ENCODE measurements at places on chromosomes 7 and 10.

GRCh38 chr7:20064974-20065862, 152.0 kb downstream of the MACC1 start:
- DNase-seq: no peak

- no peak for DNase-seq
Measured at GRCh38 chr7:98423043-98423442, 22.2 kb upstream of the BAIAP2L1 start.

DNA sequence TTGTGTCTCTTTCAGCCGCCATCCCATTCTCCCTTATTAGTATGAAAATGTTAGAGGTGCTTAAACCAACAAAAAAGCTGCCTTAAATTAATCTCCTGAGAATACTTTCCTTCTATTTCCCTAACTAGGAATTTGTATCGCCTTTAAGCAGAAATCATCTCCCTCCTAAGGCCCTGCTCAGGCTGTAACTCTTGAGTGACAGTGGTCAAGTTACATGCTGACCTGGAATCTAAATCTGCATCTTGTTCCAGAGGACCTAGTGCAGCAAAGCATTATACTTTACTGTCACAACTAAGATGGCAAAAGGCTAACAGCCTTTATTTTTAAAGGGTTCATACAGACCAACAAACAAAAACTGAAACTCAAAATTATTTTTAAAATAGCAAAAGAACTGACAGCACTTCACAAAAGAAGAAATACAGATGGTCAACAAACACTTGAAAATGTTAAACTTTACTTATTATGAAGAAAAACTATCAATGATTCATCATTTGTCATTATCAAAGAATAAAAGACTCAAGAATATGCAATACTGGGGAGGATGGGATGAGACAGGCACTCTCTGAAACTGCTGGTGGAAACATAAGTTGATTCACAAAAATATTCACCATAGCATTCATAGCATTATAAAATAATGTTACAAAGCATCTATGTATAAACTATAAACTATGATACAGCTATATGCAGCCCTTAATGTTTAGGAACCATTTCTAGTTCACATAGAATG, 11.0 kb downstream of the CYREN start:
- DNase-seq: no peak

- no peak for DNase-seq
Measured at GRCh38 chr7:101576998-101577397, 52.1 kb downstream of the MYL10 start.

- no peak for DNase-seq
Measured at GRCh38 chr10:71383972-71384687, 12.6 kb upstream of the CDH23 start.

- DNase-seq: no peak
Measured at GRCh38 chr10:103547391-103547946, 54.0 kb downstream of the NEURL1 start.

GRCh38 chr7:36208426-36208825, 55.4 kb downstream of the EEPD1 start:
- no peak for DNase-seq

DNA sequence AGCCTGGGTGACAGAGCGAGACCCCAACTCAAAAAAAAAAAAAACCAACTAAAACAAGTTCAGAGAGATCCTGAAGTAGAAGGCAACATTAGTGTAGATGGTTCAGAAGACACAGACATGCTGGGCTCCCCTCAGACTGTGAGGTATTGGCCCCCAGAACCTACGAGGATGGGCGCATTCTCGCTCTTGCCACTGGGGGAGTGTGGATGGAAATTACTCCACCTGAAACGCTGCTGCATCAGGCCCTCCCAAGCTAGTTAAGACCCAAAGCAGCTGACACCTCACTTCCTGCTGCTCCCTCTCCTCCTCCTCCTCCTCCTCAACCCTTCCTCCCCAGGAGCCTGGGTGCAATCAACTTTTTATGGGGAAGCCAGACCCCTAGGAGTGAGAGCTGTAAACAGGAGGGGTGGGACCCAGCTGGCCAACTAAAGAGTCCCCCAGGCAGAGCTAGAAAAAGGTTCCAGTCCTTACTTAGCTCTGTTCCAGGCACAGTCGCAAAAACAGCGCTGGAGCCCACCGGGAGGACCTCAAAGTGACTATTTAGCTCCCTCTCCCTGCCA, 7.4 kb downstream of the SH3PXD2A start:
- DNase-seq: no peak

DNA sequence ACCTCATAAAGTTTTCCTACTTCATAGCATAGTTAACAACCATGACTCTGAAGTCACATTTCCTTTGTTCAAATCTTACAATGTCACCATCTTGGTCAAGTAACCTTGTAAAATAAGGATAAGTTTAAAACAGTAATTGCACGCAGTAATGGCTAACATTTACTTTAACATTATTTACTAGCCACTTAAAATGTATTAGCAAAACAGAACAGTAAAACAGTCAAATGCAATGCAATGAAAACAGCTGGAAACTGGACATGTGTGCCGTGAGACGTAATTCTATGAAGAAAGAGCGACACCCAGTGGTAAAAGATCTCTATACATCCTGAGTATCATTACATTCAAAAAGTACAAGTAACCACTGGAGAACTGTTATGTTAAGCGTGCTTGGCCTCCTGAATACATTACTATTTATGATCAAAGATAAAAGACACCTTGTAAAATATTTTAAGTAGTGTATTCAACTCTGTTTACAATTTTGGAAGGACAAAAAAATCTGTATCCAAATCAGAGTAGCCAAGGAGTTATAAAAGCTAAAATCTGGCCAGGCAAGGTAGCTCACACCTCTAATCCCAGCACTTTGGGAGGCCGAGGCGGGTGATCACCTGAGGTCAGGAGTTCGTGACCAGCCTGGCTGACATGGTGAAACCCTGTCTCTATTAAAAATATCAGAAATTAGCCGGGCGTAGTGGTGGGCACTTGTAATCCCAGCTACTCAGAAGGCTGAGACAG, 27.2 kb downstream of the ATE1 start:
- peak; percentile 38 for DNase-seq

DNA sequence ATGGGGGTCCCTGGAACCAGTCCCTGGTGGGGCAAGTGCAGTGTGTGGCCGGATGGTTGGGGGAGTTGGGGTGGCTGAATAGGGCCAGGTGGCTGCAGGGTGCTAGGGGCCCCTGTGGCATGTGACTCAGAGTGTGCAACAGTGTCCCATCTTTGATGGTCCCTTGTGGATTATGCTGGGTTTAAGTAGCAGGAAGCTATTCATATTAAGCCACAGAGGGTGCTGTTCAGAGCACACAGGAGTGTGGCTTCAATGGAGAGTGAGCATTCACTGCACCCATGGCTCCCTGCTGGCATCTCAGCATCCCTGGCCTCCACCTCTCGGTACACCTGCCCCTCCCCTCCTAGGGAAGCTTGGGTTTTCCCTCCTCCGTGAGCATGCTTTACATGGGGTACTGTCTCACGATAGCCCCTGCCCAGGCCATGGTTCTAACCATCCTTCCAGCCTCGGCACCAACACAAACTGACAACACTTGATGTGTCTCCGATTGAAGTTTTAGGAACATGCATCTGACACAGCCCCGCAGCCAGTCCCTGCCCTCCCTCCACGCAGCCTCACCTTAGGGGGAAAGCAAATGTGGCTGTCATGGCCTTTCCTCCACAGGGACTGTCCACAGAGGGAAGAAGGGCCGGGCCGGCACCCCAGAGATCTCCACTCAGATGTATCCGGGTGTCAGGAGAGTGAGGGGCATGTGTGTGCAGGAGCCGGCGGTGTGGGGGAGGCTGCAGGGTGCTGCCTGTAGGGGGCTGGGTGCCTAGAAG, 30.4 kb upstream of the PPIF start:
- DNase-seq: no peak

DNA sequence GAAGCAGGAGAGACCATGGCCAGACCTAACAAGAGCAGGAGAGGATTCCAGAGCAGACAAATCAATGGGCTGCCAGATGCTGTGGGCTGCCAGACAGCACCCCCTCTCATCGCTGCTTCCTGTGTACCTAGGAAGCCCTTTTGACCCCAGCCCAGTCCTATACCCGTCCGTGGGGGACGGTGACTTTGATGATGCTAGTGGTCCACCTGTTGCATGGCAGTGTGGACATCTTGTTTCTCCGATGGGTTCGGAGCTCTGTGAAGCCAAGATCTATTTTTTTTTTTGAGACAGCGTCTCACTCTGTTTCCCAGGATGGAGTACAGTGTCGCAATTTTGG, 18.2 kb upstream of the GDI2 start:
- no peak for DNase-seq

- no peak for DNase-seq
Measured at GRCh38 chr7:34041707-34042106, 136.4 kb downstream of the BMPER start.

- DNase-seq: no peak
Measured at GRCh38 chr10:43056568-43057011, 20.3 kb upstream of the RET start.

- DNase-seq: no peak
Measured at GRCh38 chr10:62224606-62225005, 44.0 kb downstream of the RTKN2 start.

DNA sequence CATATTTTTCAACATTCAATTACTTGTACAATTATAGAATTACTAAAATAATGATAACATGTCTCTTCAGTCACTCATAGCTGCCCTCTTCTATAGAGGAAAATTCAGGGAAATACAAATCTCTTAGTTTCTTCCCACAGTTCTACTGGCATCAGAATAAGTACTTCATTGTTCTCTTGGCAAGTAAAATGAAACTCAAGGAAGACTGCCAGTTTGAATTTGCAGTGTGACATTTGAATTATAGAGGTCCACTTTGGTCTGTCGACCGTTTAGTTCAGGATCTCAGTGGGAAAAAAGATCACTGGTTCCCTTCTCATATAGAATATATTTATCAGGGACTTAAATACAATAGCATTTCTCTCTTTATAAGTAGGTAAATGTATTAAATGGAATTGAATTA, 114.5 kb downstream of the PON1 start:
- DNase-seq: no peak

DNA sequence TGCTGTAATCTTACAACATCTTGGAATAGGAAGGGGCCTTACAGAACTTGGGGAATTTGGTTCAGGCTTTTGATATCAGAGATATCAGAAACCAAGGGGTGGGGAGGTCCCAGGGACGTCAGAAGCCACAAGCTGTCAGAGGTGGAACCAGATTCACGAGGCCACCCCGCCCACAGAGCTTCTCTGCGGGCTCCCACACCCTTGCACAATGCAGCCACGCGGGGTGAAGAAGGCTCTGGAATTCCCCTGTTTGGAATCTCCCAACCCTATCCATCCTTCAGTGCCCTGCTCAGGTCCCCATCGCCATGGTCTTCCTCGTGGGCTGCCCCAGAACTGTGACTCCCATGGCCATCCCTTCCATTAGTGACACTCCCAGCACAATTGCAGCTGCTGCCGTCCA, 247.1 kb upstream of the SHH start:
- DNase-seq: no peak

- DNase-seq: no peak
Measured at GRCh38 chr7:141225916-141226618, 152.2 kb downstream of the TMEM178B start.

DNA sequence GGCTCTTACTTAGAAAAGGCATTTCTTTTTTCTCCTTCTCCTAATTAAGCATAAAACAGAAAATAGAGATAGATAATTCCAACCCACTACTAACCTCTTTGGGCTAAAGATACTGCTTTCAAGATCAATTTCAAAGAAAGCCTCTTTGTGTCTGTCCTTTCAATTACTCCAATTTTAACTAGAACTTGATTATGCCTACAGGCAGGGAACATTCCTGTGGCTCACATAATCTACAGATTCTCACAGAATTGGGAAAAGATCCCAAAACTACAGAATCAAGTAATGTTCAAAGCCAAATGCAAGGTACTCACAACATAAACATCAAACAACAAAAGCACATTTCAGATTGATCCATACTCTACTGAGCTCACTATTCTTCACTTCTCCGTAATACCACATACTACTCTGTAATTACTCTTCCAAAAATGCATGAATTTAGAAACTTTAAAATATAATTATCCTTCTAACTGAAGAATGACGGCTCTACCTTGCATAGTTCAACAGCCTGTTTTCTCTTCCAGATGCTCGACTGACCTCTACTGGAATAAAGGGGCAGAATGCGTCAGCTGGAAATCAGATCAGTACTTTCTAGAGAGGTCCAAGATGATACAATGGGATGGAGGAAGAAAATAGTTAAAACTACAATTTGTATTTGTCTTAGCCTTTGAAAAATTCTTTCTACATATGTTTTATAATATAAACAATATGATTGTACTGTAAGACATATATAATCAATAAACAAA, 3.9 kb downstream of the MTERF1 start:
- DNase-seq: no peak

- DNase-seq: no peak
Measured at GRCh38 chr10:67225226-67225625, 299.4 kb downstream of the LRRTM3 start.

- DNase-seq: no peak
Measured at GRCh38 chr7:120806669-120807068, 51.3 kb downstream of the TSPAN12 start.

DNA sequence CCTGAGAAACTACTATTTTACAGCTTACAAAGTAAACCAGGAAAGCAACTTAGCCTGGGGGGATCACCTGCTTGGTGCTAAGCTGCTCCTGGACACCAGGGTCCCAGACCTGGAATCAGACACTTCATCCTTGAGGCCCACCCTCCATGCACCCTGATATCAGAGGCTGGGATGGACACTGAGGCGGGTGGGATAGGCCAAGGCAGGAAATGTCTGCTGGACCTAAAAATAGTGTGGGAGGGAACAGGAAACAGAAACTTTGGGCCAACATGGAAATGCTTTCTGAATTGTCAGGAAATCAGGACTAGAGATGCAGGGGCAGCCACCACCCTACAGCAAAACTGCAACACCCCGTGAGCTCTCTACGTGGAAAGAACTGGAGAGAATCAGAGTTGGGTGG, 101.5 kb upstream of the PODXL start:
- no peak for DNase-seq

Data from GM04504 (cell line).